ENCODE measurements at places on chromosomes 4 and X. TPM values are rescaled to one million over a fixed set of nuclear protein-coding genes. Genes with fewer than 3 reads are reported as not detected.

TRIM61 gene
- 0.89 TPM for total RNA-seq

TMEM47 gene
- total RNA-seq, result 24.8 TPM

RAB39B gene
- 0.95 TPM for total RNA-seq

EVC gene
- 24.3 TPM for total RNA-seq

GATA1 gene
- 1.2 TPM for total RNA-seq

CSAG1 gene
- total RNA-seq, result not detected

TLL1 gene
- total RNA-seq, result 4.7 TPM

SPIN2A gene
- total RNA-seq, result 0.74 TPM

PNMA6A gene
- 1.2 TPM for total RNA-seq

FAM236A gene
- total RNA-seq, result not detected

CT45A1 gene
- not detected for total RNA-seq

PDE5A gene
- total RNA-seq, result 39.8 TPM

DUX4 gene
- total RNA-seq, result not detected

FRG1 gene
- total RNA-seq, result 39.7 TPM

TCP11X2 gene
- 0.27 TPM for total RNA-seq
